ENCODE measurements at places on chromosomes 4 and X.

GRCh38 chr4:83552924-83553323, 17.0 kb downstream of the GPAT3 start:
- DNase-seq = no peak

DNA sequence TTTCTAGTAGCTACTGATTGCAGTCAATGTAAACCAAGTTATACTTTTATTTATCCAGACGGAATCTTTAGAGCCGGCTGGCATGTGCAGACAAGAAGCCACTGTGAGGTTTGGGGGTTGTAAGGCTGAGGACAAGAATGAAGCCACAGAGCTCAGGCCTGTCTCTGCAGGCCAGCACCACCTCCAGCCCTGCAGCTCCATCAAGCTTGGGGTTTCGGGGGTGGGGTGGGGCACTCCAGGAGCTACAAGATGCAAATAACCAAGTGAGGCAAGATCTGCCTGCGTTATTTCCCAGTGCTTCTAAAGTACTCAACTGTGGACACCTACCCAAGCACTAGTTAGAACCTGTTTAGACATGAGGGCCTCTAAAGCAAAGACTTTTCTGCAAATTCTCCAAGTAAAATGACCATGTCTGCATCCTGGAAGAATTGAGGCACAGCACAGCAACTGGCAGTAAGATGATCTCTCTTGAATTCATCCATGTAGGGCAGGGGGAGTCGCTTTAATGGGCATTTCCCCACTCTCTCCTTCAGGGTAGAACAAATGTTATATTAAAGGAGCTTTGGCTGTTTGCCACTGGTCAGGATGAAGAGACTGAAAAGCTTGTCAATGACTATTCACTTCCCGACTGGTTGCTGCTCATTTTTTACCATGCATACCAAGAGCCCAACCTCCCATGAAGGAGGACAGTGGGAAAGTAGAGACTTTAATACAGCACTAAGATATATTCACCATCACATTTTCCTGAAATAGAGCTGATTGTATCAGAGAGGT, 222.5 kb downstream of the MGST2 start:
- no peak for DNase-seq

- DNase-seq = no peak
Observed at GRCh38 chr4:85000343-85000742, 33.9 kb upstream of the WDFY3 start.

- no peak for DNase-seq
Observed at GRCh38 chr4:104967034-104967401, 179.7 kb upstream of the TET2 start.

- no peak for DNase-seq
Observed at GRCh38 chr4:35982318-35982717, 262.0 kb downstream of the ARAP2 start.
